ENCODE measurements at places on chromosomes 16 and 17.

DNA sequence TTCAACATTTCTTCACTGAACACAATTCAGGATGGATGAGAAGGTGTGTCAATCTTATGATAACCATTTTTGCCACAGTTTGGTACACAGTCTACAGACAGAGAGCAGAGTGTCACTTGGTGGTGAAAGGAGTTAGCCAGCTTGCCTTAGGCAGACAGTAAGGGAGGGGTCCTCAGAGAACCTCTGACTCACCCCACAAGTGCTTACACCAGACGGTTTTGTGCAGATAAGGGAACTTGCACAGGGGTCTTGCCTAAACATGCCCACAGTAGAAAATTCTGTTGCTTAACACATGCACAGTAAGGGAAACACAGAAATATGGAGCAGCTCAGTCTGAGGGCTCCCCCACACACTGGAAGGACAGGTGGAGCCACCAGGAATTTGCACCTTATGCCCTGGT, 204.5 kb upstream of the CDH8 start:
- no peak for DNase-seq

DNA sequence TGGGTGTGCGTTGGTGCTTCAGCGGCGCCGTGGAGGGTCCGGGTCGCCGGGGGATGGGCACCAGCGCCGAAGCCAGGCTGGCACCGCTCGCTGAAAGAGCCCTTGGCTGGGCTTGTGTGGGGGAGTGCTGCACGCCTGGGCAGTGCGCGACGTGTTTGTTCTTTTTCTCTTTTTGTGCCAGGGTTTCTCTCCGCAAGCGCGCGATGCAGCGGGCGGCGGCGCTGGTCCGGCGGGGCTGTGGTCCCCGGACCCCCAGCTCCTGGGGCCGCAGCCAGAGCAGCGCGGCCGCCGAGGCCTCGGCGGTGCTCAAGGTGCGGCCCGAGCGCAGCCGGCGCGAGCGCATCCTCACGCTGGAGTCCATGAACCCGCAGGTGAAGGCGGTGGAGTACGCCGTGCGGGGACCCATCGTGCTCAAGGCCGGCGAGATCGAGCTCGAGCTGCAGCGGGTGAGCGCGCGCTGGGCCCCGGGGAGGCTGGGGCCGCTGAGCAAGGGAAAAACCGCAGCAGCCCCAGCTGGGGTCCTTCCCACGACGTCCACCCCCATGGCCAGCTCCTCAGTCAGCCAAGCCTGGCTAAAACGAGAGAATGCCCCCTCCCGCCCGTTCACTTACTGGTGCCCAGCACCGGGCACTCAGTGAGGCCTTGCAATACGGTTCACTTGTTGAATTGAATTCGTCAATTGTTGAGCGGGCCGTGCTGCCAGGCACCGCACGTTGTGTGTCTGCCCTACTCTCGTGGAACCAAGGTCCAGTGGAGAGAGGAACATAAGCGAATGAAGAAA, 541 bp downstream of the GPT2 start:
- no peak for DNase-seq

GRCh38 chr17:1918346-1919162, 88.7 kb downstream of the RPA1 start:
- DNase-seq = no peak

- DNase-seq = no peak
Observed at GRCh38 chr17:8253801-8254200, 4.7 kb downstream of the PFAS start.

- DNase-seq = no peak
Observed at GRCh38 chr17:55546481-55546880, 35.2 kb upstream of the SMIM36 start.

DNA sequence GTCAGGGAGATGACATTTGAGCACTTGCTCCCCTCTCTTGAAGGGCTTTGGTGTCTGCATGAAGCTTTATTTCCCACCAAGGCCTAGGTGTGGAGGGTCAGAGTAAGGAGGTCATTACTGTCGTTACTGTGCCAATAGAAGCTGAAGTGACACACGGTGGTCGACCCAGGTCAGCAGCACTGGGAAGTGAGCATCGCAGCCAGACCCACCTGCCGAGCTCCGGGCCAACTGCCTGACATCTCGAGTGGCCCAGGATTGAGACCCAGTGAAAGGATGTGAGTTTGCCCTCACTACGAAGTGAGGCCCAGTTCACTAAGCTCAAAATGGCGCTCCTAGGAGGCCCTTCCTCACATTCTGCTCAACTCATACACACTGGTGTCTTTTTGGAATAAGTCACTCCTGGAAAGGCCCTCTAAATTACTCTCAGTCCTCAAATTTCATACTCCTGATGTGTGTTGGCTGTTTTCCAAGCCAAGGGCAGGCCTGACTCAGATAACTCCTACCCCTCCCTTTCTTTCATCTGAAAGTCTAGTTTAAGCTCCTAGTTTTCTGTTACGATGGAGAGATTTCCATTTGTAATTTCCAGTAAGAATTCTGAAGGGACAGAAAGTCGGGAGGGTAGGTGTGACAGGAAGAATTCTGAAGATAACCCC, 200.4 kb downstream of the LGALS9B start:
- DNase-seq = no peak
